K562 (cell line): ENCODE measurements at places on chromosomes 7 and 10. TPM values are rescaled to one million over a fixed set of nuclear protein-coding genes. Genes with fewer than 3 reads are reported as not detected.

The GRID2IP gene
- polyA plus RNA-seq = not detected in 2 replicates

DNA sequence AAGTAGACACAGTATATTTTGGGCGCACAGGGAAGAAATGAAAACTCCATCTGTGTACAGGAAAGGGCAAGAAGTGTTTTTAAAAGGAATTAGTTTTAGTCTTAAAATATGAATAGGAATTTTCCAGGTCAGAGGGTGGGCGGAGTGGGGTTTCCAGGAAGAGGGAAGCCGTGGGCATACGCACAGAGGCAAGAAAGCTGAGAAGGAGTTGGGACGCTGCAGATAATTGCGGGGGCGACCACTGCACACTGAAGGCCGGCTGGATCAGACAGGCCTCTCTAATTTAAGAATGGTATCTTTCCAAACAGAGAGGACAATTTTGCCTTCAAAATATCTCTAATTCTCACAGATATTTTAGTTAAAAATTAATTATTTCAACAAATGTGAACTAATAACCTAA, 189.1 kb upstream of the INHBA start:
- DNase-seq = no peak

DNA sequence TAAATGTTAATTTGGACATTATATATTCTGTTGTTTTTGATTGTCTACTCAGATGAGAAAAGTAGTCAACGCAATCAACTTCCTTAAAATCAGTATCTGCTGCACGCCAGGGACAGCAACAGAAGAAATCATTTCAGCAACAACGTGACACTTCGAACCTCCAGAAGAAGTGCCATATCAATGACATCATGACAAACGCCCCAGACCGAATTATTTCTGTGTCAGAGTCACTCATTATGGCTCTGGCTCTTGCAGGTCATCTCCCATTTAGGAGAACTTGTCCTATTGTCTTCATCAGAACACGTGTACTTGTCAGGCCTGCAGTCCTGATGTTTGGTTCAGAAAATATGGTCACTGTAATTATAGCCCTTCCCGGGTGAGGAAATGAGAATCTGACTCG, 276.3 kb downstream of the ADARB2 start:
- no peak for DNase-seq

DNA sequence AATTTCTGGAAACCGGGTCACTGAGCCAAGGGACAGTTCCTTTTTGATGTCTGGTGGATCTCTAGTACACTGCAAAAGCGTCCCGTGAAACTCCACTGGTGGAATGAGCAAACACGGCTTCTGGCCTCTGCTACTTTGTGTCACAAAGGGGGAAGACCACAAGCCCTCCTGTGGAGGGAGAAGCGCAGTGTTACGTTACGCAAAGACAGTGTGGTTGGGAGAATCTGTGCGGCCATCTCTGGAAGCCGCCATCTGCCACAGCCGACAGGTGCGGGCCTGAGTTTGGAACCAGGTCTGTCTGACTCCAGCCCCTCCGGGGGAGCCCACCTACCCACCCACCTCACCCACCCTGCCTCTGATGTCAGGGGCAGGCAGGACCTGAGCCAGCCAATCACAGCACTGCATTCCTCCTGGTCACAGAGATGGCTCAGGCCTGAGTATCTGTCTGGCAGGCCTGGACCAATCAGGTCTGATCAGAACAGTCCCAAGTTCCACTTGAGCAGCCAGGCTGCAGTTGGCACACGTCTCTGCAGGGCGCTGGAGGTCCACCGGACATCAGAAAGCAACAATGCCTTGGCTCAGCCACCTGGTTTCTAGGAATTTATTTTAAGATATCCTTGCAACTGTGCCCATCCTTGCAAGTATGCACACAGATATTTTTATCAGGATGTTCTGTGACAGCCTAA, 3.0 kb upstream of the CYP2W1 start:
- no peak for DNase-seq

DNA sequence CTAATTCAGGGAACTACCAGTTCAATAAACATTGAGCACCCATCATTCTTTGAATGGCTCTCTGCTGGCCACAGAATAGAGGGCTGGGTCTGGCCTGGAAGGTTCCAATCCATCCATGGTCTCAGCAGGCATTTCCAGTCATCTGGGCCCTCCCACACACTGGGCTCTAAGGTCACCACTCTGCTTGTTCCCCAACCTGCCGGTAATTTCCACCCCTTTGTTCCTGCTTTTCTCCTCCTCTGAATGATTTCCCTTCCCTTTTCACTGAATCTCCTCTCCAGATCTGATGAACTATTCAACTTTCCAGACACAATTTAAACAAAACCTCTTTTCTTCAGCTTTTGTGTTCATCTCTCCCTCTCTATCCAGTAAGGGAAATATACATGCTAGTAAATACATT, 2.6 kb downstream of the BZW2 start:
- DNase-seq = peak; percentile 50

- DNase-seq = peak; percentile 51
These were observed 578 bp downstream of the CACUL1 start for GRCh38 chr10:118754229-118754555.

The DNAH11 gene
- not detected in 2 replicates for polyA plus RNA-seq

GRCh38 chr10:131678171-131678570, 222.6 kb upstream of the PPP2R2D start:
- DNase-seq = no peak

The PALD1 gene
- polyA plus RNA-seq = 0.13 and 0.15 TPM in 2 replicates

DNA sequence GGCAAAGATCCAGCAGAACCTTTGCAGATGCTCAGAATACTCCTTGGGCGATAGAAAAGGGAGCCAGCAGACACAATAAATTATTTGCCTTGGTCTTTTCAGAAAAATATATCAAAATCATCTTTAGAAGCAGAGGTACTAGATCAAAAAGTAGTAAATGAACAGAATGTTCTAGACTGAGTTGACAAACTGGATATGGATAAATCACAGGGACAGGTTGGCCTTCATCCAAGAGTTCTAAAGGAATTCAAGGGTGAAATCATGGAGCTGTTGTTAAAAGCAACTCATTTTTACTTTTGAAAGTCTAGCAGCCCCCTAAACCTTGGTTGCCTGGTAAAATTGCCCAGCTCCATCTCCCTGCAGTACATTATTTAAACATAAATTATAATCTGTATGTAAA, 99.1 kb downstream of the PLCE1 start:
- no peak for DNase-seq

The MYPN gene
- not detected in 2 replicates for polyA plus RNA-seq

- DNase-seq = no peak
These were observed 72.4 kb upstream of the CHST15 start for GRCh38 chr10:124165827-124166226.

DNA sequence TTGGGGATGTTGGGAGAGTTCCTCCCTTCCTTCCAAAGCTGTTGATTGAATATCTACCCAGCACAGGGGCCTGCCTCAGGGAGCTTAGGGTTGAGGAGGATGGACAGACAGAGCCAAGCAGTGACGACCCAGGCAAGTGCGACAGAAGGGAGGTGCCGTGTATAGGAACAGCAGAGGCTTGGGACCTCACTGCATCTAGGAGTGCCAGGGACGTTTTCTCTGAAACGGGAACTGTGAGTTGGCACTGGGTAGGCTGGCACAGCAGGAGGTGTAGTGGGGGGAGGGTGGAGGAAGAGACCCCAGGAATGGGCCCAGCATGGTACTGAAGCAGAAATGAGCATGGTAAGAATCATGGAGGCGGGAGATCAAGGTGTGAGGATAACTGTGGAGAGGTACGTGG, 55.3 kb upstream of the MGMT start:
- DNase-seq = no peak

GRCh38 chr7:28731092-28731658, 227.0 kb downstream of the TRIL start:
- no peak for DNase-seq

GRCh38 chr10:124255556-124255955, 162.2 kb upstream of the CHST15 start:
- no peak for DNase-seq

DNA sequence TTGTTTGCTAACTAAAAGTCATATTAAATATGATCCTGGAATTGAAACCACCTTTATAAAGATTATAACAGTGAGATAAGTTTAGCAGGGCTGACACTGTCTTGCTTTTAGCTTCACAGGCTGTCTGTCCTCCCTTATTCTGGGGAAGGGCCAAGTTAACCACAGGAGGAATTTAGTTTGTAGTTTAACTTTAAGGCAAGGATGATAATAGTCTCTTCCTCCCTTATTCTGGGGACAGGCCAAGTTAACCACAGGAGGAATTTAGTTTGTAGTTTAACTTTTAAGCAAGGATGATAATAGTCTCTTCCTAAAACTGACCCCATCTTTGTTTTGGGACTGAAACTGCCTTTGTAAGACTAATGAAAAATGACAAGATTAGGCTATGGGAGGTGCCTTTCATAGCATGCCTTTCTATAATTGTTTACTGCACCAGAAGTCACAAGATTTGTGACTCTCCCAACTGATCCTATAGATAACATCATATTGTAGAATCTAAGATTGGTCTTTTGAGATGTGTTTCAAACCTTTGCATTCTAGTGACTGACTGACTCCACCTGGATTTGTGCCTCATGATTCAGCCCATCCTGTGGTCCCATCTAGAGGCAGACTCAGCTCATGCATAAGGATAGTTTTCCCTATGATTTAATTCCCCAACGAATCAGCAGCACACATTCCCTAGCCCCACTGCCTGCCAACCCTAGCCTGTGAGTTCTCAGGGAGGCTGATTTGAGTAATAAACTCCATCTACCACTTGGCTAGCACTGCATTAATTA, 212.0 kb downstream of the MAGI2 start:
- no peak for DNase-seq

GRCh38 chr10:118102121-118102520, 55.4 kb upstream of the RAB11FIP2 start:
- DNase-seq = no peak

DNA sequence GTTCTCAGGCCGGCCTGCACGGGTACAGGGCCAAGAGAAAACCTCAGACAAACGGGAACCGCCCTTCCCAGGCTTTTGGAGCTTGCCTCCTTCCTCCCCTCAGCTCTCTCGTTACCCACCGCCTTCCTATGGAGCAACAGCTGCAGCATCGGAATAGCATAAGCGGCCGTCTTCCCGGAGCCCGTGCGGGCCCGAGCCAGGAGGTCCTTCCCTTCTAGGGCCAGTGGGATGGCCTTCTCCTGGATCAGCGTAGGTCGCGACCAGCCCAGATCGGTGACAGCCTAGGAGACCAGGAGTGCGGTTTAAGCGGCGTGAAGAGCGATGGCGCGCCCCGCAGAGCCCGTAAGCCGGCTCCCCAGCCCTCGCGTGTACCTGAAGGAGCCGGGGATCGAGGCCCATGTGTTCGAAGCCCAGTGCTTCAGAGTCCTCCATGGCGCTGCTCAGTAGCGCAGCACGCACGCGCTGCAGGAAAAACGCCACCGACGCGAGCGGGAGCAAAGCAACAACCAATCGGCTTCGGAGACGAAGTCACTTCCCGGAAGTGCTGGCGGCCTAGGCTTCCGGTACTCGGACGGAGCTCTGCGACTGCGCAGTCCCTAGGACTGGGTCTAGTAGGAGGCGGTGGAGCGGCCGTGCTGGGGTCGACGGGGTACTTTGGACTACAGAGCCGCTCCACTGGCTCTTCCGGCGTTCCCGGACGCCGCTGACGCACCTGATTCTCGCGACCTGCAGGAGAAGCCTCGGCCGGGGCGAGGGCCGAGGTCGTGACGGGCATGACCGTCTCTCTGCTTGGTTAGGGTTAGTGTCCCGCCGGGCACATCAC, at the start of gene DDX56:
Gene DDX56, minus strand, starts transcription at position 445 of the 823 bp plus-strand sequence. Its CDS starts 13 bp downstream, at position 432.
- peak; percentile 96 for DNase-seq

DNA sequence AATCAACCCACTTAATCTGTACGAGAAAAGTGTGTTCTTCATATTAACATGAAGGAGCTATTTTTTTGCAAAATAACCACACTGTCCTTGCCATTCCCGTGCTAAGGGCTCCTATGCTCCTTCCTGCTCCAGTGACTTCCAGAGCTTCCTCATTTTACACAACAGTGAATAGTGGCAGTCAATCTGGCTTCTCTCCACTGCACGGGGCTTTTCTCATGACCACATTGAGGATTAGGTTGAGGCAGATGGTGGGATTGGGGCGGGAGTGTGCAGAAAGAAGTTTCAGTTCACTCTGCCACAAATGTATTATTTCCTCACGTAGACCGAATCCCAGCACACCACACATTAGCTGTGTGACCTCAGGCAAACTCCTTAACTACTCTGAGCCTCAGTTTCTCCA, 235.1 kb downstream of the ARHGAP12 start:
- no peak for DNase-seq

DNA sequence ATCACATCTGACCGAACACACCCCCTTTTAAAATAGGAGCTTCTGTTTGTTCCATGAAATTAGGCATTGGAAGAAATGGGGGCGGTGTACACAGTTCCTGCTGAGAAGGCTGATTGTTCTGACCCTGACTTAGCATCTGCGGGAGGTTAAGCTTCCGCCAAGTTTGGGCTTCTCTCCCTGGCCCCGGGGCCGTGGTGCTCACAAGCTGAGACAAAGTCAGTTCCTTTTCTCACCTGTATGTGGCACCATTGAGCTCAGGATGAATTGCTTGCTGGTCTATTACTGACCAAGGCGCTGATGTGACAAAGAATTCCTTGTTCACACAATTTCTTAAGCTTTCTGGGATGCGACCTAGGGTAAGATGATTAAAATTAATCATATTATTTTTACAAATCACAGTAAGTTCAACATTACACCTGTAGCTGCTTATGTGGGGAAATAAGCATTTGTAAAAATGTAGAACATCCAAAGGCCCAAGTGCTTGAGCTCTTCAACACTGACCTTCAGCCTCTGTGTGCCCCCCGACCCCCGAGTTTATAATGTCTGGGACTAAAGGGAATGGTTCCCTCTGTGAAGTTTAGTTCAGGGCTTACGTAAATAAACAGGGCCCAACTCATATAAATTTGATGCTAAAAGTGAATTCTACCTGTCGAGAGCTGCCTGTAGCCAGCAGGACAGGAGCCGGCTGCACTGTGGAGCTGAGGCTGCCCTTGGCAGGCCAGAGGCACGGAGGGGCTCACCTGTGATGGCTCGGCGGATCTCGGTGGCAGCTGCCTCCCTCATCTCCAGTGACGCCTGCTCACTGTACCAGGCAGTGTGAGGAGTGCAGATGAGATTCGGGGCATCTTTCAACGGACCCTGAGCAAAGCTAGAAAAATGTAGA, 50.8 kb downstream of the ZRANB1 start:
- no peak for DNase-seq

DNA sequence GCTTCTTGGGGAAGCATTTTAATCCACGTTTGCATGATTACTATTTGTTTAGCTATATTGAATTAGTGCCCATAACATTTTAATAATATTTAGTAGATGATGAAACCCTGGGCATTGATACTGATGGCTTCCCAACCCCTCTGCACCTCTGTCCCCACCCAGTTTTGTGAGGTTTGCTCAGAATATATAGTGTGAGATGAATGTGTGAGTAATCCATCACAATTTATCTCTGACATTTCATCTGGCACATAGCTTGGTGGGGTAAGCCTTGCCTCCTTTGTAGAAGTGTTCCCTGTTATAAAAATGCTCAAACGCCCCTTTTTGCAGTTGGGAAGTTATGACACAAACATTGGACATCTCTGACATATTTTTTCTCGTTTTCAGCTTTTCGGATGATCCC, 104.2 kb downstream of the WNT2 start:
- DNase-seq = no peak

The ATG9B gene
- polyA plus RNA-seq = 2.7 and 8.0 TPM in 2 replicates

- DNase-seq = no peak
These were observed 10.2 kb upstream of the ZNF467 start for GRCh38 chr7:149783386-149784250.

GRCh38 chr7:1013581-1013980, 30.6 kb downstream of the CYP2W1 start:
- DNase-seq = no peak

GRCh38 chr10:23780331-23780730, 341.5 kb downstream of the OTUD1 start:
- no peak for DNase-seq
